ENCODE measurements at places on chromosomes 6 and 20. TPM values are rescaled to one million over a fixed set of nuclear protein-coding genes. Genes with fewer than 3 reads are reported as not detected.

Gene LAMA4
- 16.4 TPM for total RNA-seq

Gene SRMS
- total RNA-seq, result not detected

GRCh38 chr6:17393892-17394631 is 667 bp downstream of the CAP2 start:
- DNase-seq, result peak; percentile 63

DNA sequence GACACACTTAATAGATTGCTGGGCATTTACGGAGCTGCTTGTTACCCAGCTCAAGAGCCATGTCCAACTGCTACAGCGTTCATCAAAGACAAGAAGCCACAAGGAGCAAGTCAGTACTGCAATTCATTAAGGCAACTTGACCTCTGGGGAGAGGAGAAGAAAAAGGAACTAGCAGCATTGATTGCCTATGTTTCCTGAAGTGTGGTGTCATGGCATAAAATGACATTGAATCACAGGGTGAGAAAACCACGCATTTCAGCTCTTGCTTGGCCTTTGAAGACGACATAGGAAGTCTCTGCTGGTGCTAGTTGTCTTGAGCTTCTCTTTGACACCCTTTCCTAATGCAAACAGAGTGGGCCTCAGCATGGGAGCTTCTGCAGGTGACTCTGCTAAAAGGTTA is 139.1 kb downstream of the CDH26 start:
- DNase-seq, result no peak

- no peak for DNase-seq
Measured at GRCh38 chr20:64038224-64038564, 2.2 kb downstream of the C20orf204 start.

DNA sequence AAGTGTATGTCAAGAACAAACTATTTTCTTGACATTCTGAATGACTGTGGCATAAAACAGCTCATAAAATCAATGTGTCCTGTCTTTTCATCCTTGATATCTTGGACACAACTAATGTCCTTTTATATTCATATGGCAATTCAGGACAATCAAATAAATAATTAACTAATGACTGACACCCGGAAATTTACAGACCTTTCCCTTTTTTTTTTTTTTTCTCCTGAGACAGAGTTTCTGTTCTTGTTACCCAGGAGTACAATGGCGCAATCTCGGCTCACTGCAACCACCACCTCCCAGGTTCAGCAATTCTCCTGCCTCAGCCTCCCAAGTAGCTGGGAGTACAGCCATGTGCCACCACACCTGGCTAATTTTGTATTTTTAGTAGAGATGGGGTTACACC is 107.1 kb upstream of the LGSN start:
- DNase-seq, result no peak

DNA sequence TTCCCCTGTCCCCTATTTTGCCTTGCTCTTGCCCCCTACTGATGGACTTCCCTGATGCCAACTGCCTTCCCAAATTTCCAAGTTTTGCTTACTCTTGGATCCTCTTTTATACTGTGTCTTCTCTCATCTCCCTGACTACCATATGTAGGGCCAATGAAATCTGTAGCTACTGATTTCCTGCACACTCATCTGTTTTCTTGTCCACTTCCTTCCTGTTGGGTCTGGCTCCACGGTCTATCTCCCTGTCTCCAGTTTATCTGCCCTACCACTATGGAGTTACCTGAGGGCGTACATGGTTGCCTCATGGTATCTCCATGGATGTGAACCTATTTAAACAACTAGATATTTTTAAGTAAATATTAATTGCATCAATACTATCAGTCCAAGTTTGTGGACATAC is 140.3 kb upstream of the MCHR2 start:
- DNase-seq, result no peak

DNA sequence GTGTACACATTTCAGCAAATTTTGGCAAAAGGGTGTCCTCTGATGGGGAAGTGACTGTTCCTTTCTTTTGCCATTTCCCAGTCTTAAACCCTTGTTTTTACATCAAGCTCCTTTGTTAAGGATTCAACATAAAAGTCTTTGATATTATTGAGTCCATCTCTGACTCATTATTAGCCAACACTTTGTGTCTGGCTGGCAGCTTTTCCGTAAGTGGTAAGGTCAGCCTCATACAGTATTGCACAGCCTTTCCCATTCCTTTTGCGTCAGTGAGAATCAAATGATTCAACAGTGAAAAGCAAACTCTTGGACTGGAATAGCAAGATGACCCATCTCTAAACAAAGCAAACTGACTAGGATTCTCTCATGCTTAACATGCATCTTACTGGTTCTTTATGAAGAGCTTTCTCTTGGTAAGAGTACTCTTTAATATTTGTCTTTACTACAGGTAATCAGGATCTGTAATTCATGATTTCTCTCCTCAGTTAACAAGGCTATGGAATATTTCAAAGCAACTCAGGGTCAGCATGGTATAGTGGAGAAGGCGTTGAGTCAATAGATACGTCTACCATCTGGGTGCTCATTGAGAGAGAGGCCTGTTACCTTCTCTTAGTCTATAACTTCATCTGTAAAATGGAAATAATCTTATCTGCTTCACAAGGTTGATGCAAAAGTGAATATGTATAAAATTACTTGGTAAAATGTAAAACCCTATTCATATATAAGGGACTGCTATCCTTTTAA is 183.6 kb downstream of the PRL start:
- DNase-seq, result peak; percentile 54

DNA sequence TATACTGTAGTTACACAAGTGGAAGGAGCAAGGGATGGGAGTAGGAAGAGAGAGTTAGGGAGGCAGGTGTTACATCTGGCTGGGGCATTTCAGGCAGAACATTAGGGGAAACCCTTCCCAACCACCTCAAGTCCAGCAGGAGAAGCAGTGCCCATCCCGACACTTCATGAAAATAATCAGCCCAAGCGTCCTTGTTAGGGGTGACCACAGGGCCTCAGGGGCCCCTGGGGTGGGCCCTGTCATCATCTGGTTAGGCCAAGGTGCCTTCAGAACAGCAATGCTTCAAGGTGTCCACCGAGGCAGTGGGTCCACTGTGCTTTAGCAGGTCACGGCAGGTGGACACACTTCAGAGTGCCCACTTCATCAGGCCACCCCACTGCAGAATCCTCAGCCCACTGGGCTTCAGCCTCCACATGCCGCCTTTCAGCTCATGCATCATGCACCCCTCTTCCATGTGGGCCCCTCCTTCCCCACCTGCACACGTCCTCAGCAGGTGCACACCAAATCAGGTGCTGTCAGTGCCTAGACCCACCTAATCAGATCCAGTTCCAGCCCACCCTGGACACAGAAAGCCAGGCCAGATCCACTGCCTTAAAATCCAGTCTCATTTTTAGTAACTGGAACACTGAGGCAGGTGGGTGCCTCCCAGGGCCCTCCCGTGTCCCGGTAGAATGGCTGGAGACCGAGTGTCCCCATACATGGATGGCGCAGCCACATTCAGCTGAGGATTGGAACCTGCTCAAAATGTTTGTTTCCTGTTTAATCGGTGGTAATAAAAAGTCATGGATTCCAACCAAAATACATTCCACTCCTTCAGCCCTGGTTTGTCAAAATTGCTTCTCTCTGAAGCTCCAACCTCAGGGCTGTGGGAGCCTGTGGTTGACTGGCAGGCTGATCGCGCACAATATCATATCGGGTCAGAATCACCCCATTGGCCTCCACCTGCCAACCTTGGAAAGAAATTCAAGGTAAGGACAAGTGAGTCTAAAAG is 99.5 kb downstream of the ANKRD60 start:
- no peak for DNase-seq
